ENCODE measurements at places on chromosomes 6 and 20.
A peak's percentile ranks its signal among the peaks of the same experiment; 100 is the strongest.

- no peak for DNase-seq
These were observed 201.3 kb upstream of the EXOC2 start for GRCh38 chr6:894274-894673.

DNA sequence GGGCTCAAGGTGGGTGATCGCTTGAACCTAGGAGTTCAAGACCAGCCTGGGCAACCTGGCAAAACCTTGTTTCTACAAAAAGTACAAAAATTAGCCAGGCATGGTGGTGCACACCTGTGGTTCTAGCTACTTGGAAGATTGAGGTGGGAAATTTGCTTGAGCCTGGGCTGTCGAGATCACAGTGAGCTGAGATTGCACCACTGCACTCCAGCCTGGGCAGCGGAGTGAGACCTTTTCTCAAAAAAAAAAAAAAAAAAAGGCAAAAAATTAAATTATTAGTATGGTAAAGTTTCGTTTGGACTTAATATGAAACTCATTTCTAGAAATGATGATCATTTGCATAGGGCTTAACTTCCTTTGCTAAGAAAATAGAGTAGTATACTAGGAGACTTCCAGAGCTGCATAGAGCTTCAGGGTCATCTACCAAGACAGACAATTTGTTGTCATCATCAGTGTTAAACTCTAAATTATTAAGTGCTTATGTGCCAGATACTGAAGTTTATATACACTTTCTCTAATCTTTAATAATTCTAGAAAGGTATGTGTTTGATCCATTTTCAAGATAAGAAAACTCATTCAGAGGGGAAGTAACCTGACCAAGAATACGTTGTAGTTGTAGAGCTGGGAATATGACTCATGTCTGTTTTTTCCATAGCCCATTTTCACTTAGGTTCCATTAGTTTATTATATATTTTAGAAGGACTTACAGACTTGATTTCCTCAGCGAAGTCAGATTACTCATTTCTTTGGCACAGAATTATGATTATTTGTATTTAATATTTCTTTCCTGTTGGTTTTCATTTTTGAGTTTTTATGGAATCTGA lies 84.5 kb downstream of the SLC16A10 start:
- DNase-seq: no peak

DNA sequence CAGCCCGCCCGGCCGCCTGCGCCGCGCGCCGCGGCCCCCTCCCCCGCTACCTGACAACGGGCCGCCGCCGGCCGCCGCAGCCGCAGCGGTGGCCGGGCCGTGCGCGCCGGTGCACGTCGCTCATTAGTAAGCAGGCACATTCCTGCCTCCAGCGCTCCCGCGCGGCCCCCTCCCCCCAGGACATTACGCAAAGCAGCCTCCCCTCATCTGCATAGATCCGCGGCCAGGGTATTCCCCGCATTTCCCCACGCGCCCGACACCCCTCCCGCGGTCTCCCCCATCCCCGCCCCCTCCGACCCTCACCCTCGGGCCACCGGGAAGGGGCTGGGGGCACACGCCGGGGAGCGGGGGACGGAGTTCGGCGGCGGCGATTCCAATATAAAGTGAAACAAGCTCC lies at the start of gene HIVEP2:
TSS of gene HIVEP2 (minus strand) at position 128 of the 397 bp plus-strand sequence. CDS start 170,438 bp downstream, outside the sequence.
- no peak for DNase-seq

GRCh38 chr6:68633972-68634725 lies 933 bp upstream of the ADGRB3 start:
- DNase-seq: no peak

DNA sequence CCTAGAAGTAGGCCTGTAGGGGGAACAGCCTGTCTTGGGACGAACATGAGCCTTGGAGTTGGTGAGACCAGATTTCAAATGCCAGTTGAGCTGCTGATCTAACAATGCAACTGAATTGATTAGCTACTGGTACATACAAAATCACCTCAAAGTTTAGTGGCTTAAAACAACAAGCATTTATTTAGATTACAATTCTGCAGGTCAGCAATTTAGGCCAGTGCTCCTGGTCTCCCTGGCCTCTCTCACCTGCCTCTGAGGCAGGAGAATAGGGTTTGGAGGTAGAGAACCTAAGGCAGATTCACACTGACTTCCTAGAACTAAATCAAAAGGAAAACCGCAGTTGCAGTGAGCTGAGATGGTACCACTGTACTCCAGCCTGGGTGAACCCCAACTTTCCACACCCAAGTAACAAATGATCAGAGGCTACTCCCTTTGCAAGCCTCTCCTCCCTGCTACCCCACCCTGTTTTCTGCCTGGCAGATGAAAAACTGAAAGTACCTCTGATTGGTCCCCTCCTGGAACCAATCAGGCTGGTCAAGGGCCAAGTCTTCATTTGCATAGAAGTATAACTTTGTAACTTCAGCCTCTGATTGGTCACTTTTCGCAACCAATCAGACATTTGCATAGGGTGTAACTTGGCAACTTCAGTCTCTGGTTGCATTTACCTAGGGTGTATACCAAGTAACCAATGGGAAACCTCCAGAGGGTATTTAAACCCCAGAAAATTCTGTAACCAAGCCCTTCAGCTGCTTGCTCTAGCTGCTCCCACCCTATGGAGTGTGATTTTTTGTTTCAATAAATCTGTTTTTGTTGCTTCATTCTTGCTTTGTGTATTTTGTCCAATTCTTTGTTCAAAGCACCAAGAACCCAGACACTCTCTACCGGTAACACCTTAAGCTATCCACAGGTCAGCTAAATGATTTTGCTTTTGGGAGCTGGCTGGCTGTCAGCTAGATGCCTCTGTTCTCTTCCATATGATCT lies 8.1 kb upstream of the UBR2 start:
- no peak for DNase-seq

GRCh38 chr6:169366258-169366901 lies 112.7 kb upstream of the THBS2 start:
- no peak for DNase-seq

- no peak for DNase-seq
These were observed 8.1 kb downstream of the NPBWR2 start for GRCh38 chr20:64099086-64099786.

GRCh38 chr6:96468681-96469224 lies 52.9 kb upstream of the UFL1 start:
- DNase-seq: no peak

DNA sequence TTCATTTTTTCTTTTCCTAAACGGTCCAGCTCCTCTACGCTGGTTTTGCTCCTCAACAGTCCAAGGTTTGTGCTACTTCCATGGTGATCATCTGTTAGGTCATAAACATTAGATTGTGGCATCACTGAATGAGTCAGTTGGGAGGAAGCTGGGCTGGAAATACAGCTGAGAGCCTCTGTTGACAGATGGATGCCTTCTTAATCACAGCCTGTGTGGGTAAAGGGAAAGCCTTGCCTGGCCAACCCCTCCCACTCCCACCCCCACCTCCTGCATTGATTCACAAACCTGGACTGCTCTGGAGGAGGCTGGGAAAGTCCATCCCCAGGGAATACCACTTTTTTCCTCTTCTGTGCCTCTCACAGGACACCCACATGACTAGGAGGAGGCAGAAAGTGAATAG lies 180.6 kb upstream of the CCN2 start:
- DNase-seq: peak; percentile 88

DNA sequence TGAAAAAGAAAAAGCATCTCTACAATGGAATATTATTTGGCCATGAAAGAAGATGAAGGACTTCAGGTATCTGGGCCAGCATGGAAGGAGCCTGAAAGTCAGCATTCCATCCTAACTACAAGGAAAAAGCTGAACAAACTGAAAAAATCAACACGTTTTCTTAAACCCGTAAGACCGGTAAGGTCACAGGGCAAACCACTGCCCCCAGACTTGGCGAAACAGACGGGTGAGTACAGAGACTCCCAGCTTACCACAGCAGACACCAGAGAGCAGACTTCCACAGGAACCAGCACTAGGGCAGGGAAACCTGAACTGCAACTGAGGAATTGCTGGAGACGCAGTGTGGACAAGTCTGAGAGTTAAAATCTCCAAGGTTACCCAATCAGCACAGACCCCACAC lies 31.4 kb downstream of the BEND3 start:
- DNase-seq: no peak

GRCh38 chr6:35185302-35185681 lies 28.5 kb upstream of the SCUBE3 start:
- no peak for DNase-seq

DNA sequence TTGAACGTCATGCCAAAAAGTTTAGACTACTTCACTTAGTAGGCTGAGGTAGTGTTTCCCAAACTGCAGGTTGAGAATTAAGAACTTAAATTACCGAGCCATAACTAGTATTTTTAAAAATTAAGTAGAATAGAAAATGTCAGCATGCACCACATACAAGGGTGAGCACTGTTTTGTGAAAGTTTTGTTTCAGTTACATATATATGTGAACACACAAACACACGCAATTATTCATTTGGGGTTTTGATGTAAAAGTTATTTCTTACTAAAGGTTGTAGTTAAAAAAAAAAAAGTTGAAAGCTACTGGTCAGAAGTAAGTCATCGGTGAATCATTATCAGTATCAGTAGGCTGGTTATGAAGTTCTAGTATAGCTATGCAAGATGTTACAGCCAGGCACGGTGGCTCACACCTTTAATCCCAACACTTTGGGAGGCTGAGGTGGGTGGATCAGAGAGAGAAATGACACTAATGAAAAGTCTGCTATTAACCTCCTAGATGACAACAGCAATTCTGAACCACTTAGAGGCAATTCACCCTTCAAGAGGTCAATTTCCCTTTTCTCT lies 24.1 kb downstream of the FASTKD5 start:
- DNase-seq: no peak

- no peak for DNase-seq
These were observed 282.6 kb upstream of the EYS start for GRCh38 chr6:65989676-65990075.

DNA sequence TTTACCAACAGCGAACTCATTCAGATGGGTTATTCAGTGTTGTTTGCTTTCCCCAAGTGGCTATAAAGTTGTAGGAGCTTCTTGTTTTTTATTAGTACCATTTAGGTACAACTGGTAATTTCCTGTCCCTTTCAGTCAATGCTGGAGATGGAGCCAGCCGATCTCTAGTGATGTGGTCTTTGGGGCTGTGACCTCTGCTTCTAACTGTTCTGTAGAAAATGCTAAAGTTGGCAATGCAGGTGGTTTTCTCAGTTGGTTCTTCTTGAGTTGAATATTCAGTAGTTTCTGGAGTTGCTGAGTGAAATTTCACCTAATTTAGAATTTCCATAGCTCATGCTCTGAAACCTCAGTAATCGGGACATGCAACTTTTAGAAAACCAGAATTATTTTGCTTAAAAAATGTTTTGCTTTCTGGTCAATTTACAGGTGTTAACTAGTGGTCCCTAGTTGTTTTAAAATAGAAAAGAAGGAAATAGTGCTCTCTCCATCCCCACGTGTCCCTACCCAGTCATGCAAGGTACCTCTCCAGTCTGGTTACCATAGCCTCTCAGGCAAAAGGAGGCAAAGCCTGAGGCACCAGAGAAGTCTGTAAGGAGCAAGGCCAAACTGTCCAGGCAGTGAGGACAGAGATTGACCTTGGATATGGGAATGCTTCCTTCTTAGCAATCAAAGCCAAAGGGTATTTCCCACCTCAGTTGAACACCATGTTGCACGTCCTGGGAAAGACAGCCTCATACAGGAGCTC lies 27.3 kb upstream of the GABRR1 start:
- no peak for DNase-seq

- DNase-seq: no peak
These were observed 32.1 kb downstream of the DSTN start for GRCh38 chr20:17601957-17602356.

DNA sequence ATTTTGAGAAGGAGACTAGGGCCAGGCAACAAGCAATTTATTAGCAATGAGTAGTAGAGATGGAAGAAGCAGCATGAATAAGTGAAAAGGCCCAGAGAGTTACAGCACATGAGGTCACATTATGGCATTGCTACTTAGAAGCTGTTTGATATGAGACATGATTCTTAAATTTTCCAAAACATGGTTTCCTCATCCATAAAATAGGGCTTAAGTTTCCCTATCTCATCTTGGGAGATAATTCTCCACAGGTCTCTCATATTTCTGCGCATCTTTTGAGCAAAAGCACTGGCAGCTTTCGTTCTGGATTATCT lies 656.1 kb downstream of the EPHA7 start:
- no peak for DNase-seq

DNA sequence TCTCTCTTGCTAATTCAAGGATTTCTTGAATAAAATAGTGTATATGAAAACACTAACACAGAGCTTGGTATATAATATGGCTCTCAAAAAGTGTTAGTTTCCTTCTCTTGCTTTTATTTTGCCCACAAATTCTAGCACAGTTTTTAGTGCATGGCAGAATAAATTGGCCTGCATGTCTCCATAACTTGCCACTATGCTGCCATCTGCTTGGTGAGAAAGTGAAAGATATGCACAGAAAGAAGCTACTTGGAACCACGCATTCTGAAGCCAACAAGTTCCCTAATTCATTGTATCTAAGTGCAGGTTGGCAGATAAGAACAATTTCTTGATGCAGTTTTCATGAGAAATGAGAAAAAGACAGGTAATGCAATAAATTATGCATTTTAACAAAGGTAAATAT lies 101.2 kb downstream of the EPHA7 start:
- no peak for DNase-seq

DNA sequence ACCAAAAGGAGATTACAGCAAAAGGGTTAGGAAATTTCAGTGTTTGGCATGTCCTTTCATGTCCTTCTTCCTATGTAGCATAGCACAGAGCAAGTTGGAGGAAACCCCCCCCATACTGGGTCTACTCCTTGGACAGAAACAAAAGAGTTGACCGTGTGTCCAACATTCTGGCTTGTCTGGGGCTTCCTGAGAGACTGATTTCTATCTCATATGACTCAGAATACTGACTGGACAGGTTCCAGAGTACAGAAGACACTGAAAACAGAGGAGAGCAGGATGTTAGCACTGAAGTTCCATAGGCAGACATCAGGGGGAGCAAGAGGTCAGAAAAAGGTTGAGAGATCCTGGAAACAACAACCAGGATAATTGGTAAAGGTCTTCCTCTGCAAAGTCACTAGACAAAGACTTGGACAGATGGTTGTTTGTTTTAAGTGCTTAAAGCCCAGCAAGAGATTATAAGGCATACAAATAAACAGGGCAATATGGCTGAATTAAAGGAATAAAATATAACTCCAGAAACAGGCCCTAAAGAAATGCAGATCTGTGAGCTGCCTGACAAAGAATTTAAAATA lies 48.4 kb downstream of the USP49 start:
- DNase-seq: peak; percentile 84

DNA sequence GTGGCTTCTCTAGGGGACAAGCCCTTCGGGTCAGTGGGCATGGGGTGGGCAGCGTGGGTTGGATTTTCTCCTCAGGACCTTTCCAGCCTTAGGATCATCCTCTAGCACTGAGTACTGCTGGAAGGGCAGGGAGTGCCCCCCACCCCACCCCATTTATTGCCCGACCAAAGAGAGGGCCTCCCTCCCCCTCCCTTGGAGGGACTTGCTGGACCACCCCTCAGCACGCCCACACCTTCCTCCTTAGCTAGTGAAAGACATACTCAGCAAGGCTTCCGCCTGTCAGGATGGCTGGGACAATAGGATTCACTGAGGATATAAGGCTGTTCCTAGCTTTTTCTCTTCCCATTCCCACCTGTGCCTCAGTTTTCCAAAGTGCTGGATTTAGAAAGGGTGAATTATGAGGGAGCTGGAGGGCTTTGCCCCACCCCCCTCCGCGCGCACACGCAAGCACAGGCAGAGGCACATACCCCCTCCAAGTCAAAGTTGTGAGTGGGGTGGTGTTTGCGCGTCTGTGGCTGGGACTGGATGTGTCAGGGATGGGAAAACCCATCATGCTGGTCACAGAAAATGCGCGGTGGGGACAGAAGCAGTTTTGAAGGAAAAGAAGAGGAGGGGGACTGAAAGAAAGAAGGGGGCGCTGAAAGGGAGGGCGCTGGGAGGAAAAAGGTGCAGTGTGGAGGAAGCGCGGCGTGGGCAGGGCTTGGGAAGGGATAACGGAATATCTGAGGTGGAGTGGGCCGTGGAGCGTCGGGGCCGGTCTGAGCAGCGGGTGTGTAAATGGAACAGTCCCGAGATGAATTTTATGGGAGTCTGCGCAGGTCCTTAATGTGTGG lies 693 bp upstream of the SLC29A1 start:
- no peak for DNase-seq
